HepG2 (cell line): ENCODE measurements at places on chromosomes 4 and X.

DNA sequence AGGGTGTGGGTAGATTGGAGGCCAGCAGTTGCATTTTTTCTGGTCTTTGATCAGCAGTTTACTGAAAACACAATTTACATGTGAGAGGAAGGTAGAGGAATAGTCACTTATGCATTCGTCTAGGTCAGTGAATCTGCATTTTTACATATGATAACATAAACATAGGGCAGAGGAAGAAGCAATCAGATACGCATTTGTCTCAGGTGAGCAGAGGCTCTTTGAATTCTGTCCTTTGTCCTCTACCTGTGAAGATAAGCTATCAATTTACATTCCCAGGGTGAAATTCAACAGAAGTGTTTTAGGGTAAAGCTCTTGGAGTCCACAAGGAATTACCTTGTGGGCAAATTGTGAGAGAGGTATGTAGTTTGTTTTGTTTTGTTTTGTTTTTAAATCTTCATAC is 306.5 kb downstream of the MAGEB5 start:
- no peak for DNase-seq

DNA sequence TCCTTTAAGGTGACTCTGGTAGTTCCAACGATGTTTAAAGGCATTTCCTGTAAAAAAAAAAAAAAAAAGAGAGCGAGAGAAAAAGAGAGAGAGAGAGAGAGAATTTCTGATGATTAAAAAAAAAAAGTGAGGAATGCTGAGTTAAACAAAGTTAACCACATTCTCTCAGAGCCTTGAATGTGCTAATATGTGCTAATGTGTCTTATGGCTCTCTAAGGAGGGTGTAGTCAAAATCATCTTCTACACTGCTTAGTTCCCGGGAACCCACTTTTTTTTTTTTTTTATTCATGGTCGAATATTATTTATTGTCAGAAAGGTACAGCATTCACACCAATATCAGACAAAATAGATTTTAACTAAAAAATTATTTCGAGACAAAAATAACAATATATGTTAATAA is 111.7 kb downstream of the SNCA start:
- DNase-seq: no peak

DNA sequence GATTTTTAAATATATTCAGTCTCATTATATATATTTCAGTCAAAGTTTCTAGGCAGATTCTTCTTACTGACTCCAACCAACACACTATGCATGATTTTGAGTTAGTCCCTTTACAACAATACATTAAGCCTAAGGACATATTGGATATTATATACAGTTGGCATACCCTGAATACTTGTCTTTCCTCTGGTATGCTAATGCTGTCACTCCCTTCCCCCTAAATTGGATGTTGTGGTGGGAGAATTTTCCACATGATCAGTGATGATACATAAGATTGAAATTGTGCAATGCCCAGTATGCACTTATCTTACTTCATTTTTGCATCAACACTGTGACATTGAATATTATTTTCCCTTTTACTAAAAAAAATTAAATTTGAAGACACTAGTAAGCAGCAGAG is 935.2 kb downstream of the PCDH7 start:
- no peak for DNase-seq

DNA sequence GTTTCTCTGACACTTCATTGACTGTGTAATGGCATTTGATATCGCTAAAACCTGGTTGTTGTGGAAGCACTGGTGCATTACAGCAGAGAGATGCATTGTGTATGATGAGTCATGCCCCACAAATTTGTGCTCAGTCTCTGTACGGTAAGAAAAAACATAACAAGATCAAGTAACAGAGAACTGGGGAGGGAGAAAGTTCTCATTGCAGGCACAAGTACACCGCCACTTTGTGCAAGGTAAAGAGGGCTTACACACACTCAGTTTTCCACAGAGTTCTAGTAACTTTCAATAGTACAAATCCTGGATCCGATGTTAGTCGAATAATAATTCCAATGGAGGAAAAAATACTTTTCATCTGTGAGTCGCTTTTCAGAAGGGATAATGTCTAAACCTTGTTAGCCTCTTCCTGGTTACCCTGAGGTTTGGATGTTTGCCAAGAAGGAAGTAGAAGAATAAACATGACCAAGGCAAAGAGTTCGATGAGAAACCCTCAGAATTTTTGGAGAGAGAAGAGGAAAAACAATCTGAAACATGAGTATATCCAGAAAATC is 512.5 kb upstream of the SLIT2 start:
- no peak for DNase-seq

DNA sequence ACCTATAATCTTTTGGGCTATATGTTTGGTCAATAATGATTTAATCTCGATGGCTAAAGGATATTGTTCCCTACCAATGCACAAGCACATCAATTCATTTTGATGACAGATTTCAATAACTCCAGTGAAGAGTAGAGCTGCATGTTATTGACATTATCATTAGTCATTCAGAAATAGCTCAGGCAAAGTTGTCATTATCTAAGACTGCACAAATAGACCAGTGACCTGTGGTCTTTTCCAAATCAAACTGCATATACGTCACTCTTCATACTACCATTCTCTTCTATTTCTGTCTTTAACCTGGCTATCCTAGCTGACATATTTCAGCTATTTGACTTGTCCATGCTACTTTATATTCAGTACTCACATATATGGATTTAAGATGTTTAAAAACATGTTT is 1050.8 kb downstream of the C4orf33 start:
- no peak for DNase-seq

DNA sequence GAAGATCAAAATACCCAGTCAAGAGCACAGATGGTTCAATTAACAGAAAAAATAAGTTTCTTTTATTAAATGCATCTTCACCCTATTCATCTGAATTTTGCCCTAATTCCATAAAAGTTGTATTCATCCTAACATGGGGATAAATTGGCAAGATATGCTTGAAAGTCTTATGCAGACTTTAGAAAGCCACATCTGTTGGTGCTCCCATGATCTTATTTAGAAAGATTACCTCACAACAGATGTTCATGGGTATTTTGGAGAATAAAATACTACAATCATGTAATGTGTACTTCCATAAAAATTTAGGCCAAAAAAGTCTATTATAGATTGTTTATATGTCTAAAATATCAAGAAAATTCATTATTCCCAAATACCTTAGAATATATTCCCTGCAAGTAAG is 510.3 kb downstream of the TECRL start:
- no peak for DNase-seq

GRCh38 chr4:42519803-42520417 is 122.6 kb downstream of the SHISA3 start:
- peak; percentile 12 for DNase-seq

DNA sequence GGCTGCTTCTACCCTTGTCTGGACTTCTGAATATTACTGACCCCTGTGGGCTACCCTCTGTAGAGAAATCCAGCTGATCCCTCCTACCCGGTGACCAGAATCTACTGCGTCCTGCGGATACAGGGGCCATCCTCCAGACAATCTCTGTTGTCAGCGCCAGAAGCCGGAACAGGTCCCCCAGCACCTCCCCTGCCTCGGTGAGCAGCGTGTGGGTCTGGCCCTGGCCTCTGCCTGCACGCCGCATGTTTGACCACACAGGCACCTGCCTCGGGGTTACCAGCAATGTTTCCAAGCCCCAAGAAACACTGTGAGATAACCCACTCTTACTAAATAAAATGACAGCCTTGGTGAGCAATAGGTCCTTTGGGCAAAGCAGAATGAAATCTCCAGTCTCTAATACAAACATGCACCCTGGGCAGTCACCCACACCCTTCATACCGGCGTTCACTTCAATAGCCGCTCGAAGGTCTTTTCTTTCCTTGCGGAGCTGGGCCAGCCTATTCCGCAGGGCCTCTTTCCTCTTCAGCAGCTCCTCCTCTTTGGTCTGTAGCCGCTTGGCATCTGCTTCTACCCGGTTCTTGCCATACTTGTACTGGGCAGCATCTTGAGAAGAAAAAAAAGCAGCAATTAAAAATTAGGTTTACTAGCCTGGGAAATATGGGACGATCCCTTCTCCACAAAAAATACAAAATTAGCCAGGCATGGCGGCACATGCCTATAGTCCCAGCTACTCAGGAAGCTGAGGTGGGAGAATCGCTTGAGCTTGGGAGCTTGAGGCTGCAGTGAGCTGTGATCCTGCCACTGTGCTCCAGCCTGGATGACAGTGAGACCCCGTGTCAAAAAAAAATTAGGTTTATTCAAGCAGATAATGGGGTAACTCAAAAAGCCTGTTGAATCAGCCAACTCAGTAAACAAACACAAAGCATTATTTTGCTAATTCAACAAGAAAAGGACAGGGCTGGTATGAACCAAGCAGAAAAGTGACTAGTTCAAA is 165.1 kb downstream of the AFAP1 start:
- DNase-seq: no peak

GRCh38 chrX:37472836-37473235 is 98.6 kb upstream of the LANCL3 start:
- DNase-seq: peak; percentile 53

- no peak for DNase-seq
These were observed 12.8 kb upstream of the FAM200B start for GRCh38 chr4:15668566-15669435.

DNA sequence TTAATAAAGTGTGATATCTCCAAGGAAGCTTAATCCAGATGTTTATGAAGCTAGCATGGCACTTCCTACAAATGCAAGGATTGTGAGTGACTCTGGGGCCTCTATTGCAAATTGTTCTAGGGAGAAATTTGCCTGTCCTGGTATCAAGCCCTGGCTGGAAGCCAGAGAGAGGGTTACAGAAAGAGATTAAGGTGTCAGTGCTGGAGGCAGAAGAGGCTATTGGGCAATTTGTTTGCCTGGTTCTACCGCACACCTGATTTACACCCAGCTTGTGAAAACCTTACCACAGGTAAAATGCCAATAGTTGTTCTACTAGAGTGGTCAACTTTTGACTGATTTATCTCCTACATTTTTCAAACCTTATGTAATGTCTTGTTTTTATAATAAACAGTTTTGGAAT is 186.7 kb upstream of the FAT1 start:
- no peak for DNase-seq

DNA sequence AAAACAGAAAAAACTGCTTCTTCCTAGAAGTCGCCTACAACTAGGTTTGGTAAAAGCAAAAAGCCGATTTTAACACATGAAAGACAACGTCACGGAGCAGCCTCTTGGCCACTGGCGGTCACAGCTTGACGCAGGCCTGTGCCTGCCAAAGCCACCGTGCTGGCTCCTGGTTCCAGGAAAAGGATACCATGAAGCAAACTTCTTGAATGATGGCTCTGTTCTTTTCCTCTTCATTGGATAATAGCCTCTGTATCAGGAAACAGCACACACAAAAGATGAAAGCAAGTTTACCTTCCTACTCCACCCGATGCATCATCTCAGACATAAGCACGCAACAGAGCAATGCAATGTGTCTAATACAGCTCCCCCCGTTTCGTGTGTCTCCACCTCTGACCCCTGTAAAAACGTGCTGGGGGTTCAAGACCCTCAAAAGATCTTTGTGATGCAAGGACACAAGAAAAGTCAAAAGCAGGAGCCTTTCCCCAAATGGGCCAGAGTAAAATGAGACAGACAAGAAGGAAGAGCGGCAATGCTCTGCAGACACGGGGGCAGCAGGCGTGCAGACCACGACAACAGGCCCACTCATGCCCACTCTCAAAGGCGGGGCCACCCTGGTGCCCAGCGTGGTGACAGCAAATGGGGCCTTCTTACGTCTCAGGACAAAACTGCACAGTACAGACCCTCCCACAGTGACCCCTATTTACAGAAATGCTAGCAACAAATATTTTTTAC is 19.4 kb downstream of the GAK start:
- no peak for DNase-seq

DNA sequence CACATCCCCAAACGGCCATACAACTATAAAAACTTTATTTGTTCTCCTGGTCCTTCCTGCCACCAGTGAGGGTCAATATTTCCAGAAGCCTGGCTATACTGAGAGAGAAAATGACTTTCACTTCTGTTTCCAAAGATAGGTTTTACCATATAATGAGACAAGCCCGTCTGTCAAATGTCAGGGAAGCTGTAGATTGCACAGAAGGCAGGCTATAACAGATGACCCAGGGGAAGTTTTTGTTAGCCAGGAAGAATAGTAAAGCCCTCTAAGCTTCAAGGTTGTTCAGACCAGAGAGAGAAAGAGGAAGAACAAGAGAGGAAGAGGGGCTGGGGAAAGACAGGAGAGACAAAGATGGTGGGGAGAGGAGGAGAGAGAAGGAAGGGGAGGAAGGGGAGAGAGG is 217.5 kb downstream of the GBA3 start:
- no peak for DNase-seq

DNA sequence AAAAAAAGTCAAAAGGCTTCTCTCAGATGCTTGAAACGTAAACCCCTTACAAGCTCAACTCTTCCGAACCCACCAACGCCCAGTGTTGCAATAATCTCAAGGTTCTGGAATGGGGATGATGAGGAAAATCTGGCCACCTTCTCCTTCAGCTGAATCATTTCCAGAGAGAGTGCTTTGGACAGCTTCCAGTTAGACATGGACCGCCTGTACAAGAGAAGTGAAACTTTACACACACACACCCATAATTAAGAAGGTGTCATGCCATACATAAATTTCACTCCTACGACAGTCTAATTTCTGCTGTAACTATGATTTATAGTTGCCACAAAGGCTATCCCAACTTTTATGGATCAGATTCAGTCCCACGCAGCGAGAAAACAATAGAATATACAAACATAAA is 72.3 kb downstream of the PRKG2 start:
- no peak for DNase-seq

- no peak for DNase-seq
These were observed 65.0 kb upstream of the DDX60 start for GRCh38 chr4:168383510-168383909.

- no peak for DNase-seq
These were observed 448.4 kb downstream of the RAPGEF2 start for GRCh38 chr4:159551281-159551680.

DNA sequence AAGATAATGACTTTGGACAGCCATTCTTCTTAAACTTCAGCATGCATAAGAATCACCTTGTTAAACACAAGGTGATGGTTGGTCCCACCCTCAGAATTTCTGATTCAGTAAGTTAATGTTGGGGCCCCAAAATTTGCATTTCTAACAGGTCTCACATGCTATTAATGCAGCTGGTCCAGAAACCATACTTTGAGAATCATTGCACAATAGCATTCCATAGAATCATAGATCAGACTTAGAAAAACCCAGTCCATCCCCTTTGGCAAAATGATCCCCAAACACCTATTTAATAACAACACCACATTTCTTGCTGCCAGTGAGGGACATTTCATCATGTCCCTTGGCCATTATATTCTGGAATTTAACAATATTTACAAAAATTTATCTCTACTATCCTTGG is 6.2 kb upstream of the MGAT4D start:
- no peak for DNase-seq

DNA sequence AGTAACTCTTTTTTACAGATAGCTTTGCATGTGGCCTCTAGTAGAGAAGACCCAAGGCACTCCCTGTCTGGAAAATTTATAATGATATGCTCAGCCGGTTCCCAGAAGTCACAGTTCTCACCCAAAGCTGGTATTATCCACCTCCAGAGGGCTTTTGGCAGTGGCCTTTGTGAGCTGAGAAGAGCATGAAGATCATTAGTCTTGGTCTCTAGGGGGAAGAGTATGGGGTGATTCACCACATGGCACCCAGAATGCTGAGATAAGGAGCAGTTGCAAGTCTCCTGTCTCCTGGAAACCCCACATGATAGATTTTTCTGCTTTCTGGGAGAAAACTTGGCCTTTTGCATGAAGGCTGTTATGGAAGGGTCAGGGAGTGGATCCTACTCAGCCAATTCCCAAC is 75.4 kb upstream of the PRPS1 start:
- DNase-seq: no peak
